H9 (cell line): ENCODE measurements at places on chromosomes 11 and 22. TPM values are rescaled to one million over a fixed set of nuclear protein-coding genes. Genes with fewer than 3 reads are reported as not detected.

DNA sequence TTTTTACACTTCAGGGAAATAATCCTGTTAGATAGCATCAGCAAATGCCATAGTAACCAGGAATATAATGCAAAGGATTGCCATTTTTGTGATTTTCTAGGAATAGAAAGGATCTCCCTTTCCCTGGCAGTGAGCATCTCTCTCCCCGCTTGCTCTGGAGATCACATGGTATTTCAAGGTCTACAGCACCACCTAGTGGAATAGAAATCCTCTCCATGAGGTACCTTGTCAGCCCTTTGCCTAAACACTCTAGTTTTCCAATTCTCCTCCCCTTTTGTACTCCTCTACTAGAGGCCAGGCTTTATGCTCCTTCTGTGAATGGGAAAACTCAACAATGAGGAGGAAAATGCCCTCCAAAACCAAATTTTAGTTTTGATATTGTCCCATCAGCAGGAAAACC, 78.4 kb downstream of the XRRA1 start:
- DNase-seq, result no peak
- H3K36me3 ChIP-seq, result peaks cover 77% of the 10 kb centered on the region
- H3K4me1 ChIP-seq, result no peaks in the 10 kb centered on the region
- H3K27ac ChIP-seq, result no peak overlapping the region
- no peak overlapping the region for H3K4me3 ChIP-seq

DNA sequence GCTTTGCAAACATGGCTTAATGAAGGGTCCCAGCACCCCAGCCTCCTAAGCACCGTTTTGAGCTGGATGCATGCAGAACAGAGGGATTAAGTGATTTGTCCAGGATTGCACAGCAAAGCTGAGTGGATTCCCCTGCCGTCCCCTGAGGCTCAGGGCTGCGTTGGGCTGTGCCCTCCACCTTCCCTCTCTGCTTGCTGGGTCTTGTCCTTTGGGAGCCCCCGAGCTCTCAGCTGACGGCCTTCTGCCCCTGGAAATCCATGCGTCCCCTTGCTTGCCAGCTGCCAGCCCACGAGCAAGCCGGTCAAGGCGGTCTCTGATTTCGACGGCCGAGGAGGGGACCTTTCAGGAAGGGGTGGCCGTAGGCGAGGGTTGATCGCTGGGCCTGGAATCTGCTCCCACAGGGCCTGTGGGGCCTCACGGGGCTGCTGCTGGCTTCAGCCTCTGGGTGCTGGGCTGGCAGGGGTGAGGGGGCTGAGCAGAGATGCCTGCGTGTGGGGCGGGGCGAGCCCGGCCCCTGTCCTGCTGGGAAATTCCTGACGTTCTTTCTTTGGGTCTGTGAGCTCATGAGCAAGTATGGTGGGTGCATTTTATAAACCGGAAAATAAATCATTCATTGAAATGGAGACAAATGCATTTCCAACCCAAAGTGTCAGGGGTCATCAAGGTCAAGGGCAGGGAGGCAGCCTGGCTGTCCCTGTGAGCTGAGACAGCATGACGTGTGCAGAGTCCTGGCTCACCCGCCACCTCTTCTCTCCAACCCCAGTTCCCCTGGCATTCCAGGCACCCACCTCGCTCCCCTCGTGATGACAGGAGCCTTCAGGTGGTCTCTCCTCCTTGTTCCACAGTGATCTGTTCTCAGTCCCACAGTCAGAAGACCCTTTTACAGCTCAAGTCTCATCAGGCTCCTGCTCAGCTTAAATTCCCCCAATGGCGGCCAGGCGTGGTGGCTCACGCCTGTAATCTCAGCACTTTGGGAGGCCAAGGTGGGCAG, 28.1 kb downstream of the FGF4 start:
- no peak overlapping the region for H3K27ac ChIP-seq
- no peak overlapping the region for H3K4me3 ChIP-seq
- no peaks in the 10 kb centered on the region for H3K36me3 ChIP-seq
- no peaks in the 10 kb centered on the region; the same call in 1 of the 2 replicates for H3K4me1 ChIP-seq
- DNase-seq, result no peak

The INCENP gene
- total RNA-seq, result 94.1 and 99.9 TPM in 2 replicates

The PRDM10 gene
- 7.7 and 9.6 TPM in 2 replicates for total RNA-seq

- no peak for DNase-seq
- no peaks in the 10 kb centered on the region for H3K36me3 ChIP-seq
Observed at GRCh38 chr11:18768472-18768901, 23.1 kb downstream of the PTPN5 start.

GRCh38 chr11:60240662-60241061, 2.3 kb downstream of the MS4A4E start:
- H3K4me3 ChIP-seq, result no peak overlapping the region
- no peaks in the 10 kb centered on the region for H3K36me3 ChIP-seq
- no peak overlapping the region for H3K27ac ChIP-seq
- H3K4me1 ChIP-seq, result no peaks in the 10 kb centered on the region
- no peak for DNase-seq
- H3K27me3 ChIP-seq, result no peaks in the 10 kb centered on the region

- peaks cover 4% of the 10 kb centered on the region; the same call in 1 of the 2 replicates for H3K36me3 ChIP-seq
- H3K4me3 ChIP-seq, result no peak overlapping the region
- no peak for DNase-seq
- no peak overlapping the region for H3K27ac ChIP-seq
- no peaks in the 10 kb centered on the region for H3K4me1 ChIP-seq
Observed at GRCh38 chr22:20750461-20751184, 23.3 kb upstream of the SERPIND1 start.

- H3K4me1 ChIP-seq, result no peaks in the 10 kb centered on the region
- no peak overlapping the region for H3K4me3 ChIP-seq
- no peaks in the 10 kb centered on the region for H3K27me3 ChIP-seq
- no peak overlapping the region for H3K27ac ChIP-seq
- no peak for DNase-seq
Observed at GRCh38 chr11:101063706-101064105, 65.9 kb downstream of the PGR start.

GRCh38 chr11:94972700-94973098, 657 bp downstream of the CWC15 start:
- H3K36me3 ChIP-seq, result peaks cover 38% of the 10 kb centered on the region
- H3K27ac ChIP-seq, result no peak overlapping the region
- no peaks in the 10 kb centered on the region for H3K27me3 ChIP-seq
- H3K4me3 ChIP-seq, result peak overlapping the region; percentile 96
- DNase-seq, result no peak

The MCHR1 gene
- total RNA-seq, result 2.8 and 2.9 TPM in 2 replicates

The SLC25A18 gene
- total RNA-seq, result 2.3 and 3.0 TPM in 2 replicates

The TRIM48 gene
- total RNA-seq, result not detected in 2 replicates

DNA sequence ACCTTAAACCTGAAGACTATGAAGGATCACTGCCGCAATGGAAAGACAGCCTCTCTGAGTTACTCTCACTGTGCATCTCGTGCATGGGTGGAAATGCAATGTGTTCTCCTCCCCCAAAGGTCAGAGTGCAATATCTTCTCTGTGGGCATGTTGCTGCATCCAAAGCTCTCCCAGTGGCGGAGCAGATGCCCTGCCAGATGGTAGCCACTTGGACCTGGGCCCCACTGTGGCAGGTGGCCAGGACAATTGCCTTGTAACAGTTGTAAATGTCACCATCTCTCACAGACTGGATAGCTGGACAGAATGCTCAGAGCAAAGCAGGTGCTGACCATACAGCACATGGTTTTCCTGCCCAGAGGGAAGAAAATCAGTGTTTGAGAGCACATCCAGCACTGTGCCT, 542.0 kb downstream of the FAM181B start:
- H3K27me3 ChIP-seq, result no peaks in the 10 kb centered on the region
- DNase-seq, result no peak
- no peak overlapping the region for H3K4me3 ChIP-seq
- H3K27ac ChIP-seq, result no peak overlapping the region

DNA sequence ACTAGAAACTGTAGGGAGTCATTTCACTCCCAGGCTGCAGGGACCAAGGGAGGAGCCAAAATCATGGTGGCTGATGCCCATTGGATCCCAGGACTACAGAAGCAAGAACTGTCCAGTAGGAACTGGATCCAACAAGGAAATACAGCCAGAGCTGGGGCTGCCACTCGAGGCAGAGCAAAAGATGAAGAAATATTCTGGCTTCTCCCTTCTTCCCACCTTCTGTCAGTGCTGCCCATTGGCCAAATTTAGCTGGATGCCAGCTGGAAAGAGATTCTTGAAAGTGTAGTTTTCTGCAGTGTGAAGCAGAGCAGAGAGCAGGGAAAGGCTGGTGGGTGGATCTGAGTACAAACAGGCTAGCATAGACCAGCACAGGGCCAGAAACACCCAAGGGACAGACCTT, 45.6 kb downstream of the COMMD9 start:
- no peak for DNase-seq
- no peaks in the 10 kb centered on the region for H3K27me3 ChIP-seq
- H3K4me3 ChIP-seq, result no peak overlapping the region
- no peaks in the 10 kb centered on the region for H3K4me1 ChIP-seq
- no peak overlapping the region for H3K27ac ChIP-seq

DNA sequence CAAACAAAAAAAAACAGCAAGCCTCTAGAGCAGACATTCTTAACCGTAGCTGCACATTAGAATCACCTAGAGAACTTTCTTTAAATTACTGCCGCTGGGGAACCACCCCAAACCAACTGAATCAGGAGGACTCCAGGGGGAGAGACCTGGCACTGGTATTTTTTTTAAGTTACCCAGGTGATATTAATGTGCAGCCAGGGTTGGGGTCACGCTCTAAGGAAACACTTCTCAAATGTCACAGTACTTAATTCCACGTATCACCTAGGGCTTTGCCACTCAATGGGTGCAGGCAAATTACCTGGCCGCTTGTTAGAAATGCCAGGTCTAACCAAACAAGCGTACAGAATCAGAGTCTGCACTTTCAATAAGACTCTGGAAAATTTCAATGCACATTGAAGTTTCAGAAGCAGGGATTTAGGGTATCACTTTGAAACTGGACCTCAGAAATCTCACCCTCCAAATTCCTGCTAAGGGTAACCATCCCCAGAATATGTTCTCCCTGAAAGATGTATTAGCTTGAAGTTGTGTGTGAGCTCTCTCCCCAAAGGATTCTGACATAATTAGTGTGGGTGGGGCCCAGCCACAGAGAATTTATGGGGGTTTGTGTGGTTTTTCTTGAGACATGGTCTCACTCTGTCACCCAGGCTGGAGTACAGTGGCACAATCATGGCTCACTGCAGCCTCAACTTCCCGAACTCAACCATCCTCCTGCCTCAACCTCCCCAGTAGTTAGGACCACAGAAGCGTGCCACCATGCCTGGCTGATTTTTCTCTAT, 12.7 kb upstream of the ISX start:
- no peaks in the 10 kb centered on the region; the same call in 1 of the 2 replicates for H3K4me1 ChIP-seq
- DNase-seq, result no peak
- peaks cover 11% of the 10 kb centered on the region; the same call in 2 of the 3 replicates for H3K36me3 ChIP-seq
- no peak overlapping the region for H3K4me3 ChIP-seq
- H3K27me3 ChIP-seq, result no peaks in the 10 kb centered on the region

GRCh38 chr11:76729214-76729613, 53.9 kb upstream of the TSKU start:
- H3K27ac ChIP-seq, result no peak overlapping the region
- H3K36me3 ChIP-seq, result no peaks in the 10 kb centered on the region
- no peaks in the 10 kb centered on the region for H3K4me1 ChIP-seq
- H3K4me3 ChIP-seq, result no peak overlapping the region
- H3K27me3 ChIP-seq, result no peaks in the 10 kb centered on the region
- no peak for DNase-seq

DNA sequence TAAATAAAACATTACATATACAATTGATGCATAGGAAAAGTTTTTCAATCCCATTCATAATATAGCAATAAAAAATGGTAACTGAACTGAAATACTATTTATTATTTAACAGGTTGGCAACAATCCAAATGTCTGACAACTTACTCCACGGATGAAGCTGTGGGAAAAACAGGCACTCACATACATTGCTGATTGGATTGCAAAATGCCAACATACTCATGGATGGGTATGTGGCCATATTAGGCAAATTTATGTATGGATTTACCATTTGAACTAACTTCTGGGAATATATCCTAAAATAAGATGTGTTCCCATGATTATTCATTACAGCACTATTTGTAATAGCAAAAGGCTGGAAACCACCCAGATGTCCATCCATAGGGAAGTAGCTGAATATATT, 3.2 kb upstream of the BIRC2 start:
- H3K4me1 ChIP-seq, result no peaks in the 10 kb centered on the region
- no peak for DNase-seq
- no peak overlapping the region for H3K27ac ChIP-seq

- H3K36me3 ChIP-seq, result no peaks in the 10 kb centered on the region
- H3K27ac ChIP-seq, result no peak overlapping the region
- no peaks in the 10 kb centered on the region for H3K27me3 ChIP-seq
- no peak for DNase-seq
- no peak overlapping the region for H3K4me3 ChIP-seq
Observed at GRCh38 chr11:123132881-123133280, 62.2 kb downstream of the CLMP start.
